Subcutaneous adipose tissue (tissue), 4 donors: ENCODE measurements at places on chromosomes 16 and 17. TPM values are rescaled to one million over a fixed set of nuclear protein-coding genes. Genes with fewer than 3 reads are reported as not detected.

CARD14 gene
- total RNA-seq, result not detected

TPSD1 gene
- total RNA-seq, result not detected

LPO gene
- total RNA-seq, result not detected

CHD9NB gene
- total RNA-seq, result 0.51 TPM

PLD6 gene
- total RNA-seq, result 3.4 TPM

EFNB3 gene
- total RNA-seq, result 0.82 TPM

BCL6B gene
- total RNA-seq, result 12.1 TPM

XAF1 gene
- 35.5 TPM for total RNA-seq

RBFOX1 gene
- not detected for total RNA-seq

SDR42E1 gene
- total RNA-seq, result 0.22 TPM
